Stimulated activated naive CD4-positive, alpha-beta T cell (primary cell): ENCODE measurements at places on chromosomes 11 and 22.

DNA sequence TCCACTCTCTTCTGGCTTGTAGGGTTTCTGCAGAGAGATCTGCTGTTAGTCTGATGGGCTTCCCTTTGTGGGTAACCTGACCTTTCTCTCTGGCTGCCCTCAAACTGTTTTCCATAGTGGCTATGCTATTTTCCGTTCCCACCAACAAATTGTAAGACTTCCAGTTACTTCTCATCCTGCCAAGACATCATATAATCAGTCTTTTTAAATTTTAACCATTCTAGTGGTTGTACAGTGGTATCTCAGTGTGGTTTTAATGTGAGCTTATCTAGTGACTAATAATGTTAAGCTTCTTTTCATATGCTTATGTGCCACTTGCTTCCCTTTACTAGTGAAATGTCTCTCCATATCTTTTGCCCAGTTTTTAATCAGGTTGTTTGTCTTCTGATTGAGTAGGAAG, 13.6 kb upstream of the TRIM29 start:
- no peak for DNase-seq

DNA sequence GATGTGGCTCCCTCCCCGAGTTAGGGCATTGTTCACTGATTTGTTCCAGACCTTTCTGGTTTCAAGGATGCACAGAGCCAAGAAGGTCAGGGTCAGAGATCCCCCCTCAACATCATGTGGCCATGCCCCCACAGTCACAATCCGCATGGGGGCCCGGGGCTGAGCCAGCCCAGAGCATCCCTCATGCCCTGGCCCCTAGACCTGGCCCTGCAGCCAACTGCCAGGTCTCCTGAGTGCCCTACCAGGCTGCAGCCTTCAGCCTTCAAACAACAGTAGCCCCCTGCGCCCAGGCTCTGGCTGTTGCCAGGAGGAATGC, 142.4 kb downstream of the CRYBB2 start:
- DNase-seq, result no peak

DNA sequence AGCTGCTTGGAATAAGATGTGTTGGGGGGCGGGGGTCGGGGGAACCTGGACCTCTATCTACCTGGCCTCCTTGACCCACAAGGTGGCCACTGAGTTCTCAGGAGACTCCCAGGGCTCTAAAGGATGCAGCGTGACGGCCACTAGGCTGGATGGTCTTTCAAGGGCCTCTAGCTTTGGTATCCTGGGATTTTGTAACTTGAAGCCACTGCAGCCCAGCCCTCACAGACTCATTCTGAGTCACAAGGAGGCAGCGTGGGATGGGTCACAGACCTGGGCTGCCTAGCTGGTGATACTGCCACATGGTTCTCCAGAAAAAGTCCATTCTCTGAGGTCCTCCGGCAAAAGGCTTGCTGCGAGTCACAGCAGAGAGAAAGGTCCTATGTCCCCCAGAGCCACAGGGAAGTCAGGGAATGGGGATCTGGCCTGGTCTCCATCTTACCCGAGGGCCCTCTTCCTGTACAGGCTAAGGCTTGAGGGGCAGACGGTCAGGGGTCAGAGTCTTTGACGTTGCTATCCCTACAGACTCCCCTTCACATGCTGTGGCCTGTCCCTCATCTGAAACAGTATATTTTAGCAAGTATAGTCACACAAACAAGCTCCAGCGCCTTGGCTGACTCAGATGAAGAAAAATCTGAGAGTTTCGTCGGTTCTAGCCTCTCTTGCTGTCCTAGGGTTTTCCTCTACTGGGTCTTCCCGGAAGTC, 52.4 kb downstream of the KCNC1 start:
- no peak for DNase-seq

DNA sequence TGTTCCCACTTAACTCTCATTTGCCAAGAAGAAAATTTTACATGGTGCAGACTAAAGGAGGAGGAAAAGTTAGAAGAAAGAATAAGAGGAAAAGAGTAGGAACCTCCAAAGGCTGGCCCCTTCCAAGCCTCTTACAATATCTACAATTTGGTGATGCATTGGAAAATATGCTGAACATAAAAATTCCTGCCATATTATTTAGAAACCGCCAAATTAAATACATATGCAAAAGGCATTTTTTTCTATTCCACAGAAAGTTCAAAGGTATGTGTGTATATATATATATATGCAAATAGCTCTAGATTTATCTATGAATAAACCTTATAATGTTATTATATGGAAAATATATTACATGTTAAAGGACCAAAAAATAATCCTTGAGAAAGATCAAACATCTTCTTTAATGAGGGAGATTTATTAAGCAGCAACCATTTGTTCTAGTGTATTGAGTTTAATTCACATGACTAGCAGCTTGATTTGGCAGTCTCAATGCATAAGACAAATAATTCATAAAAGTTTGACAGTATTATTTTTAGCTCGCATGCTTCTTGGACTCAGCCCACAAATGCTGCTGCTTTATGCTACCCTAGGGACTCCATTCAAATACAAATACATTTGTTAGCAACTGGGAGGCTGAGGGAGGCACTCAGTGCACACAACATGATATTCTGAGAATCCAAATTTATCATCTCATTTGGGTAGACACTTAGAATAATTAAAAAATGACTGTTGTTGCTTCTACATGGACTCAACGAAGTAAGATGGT, 184.9 kb downstream of the SBF2 start:
- DNase-seq, result no peak

DNA sequence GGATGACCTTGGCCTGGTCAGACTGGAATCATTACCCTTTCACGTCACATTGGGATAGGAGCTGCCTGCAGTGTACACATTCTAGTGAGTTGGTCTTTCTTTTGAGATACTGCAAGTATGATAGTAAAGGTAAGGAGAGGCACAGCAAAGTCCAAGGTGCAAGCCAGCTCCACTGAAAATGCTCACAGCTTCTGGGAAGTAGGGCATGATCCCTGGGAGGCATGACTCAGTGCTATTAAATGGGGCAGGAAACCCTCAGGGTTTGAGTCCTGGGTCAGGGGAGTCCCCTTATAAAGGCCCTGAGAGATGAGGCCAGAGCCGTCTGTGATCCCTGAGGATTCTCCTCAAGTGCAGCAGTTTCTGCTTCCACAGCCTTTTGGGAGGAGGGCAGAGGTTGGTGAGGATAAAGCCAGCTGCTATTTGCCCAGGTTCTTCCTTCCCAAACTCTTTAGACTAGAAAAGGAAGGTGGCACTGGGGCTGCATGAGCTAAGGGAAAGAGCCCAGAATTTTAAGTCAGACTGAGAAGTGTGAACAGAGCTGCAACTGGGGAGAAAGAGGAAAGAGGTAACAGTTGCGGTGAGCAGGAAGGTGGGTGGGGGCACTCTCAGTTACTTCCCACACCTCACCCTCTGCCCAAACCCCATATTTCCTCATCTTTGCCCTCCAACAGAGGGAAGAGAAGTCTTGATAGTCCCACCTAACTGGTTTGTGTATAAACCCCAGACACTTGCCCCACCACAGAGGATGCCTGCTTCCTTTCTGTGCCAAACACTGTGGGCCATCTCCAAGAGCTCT, 14.4 kb upstream of the OR52K1 start:
- no peak for DNase-seq

DNA sequence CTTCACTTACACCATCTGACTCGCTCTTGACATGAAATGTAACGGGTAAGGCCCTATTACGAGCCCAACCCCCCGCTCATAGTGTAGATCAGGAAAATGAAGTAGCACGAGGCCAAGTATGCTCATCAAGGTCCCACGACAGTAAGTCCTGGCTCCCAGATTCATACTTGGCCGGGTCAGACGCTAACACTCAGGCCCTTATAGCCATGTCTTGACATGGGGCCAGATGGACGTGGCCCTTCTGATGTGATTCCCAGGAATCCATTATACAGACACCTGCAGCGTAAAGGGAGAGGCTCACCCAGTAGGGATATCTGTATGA, 175.1 kb downstream of the CEP164 start:
- no peak for DNase-seq

DNA sequence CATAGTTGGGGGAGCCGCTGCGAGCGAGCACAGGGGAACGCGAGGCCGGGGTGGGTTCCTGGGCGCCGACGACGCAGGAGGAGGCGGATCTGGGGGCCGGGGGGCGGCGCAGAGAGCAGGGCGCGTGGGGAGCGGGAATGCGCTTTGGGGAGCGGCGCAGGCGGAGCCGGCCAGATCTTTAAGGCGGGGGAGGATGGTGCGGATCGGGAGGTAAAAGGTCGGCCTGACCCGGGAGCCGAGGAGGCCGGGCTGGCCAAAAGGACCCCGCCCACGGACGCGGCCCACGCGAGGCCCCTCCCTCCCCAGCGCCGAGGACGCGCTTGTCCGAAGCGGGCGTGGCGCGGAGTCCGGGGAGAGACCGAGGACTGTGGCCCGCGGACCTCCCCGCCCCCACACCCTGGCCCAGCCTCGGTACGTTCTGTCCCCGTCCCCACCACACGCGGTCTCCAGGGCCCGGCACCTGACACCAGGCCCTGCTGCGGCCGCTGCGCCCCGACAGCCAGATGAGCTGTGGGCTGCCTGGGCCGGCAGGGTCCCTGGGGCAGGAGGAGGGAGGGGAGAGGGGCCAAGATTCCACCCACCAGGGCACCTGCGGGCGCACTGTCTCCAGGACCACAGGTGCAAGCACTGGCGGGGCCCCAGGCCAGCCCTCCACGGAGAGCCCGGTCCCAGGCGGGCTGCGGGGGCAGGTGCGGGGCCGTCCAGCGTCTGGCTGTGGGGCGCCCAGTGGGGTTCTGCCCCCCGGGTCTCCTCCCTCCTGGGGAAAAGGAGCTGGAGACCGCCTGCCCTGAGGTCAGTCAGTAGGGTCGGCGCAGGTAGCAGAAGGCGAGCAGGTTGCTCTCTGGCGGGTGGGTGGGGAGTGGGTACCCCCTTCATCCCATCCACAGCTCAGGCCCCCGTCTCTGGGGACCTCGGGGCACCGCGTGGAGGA, 10.9 kb downstream of the PIM3 start:
- DNase-seq, result no peak

DNA sequence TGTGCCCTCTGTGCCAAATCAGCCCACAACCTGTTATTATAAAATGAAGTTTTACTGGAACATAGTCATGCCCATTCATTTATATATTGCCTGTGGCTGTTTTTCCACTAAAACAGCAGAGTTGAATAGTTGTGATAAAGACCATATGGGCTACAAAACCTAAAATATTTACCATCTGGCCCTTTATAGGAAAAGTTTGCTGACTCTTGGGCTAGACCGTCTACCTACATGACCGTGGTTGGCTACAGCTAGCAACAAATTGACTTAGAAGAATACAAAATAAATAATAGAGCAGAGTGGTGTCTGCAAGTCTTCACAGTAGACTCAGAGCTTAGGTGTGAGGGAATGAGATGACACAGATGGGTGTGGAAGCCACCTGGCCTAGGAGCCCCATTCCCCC, 11.2 kb upstream of the IL18BP start:
- no peak for DNase-seq

DNA sequence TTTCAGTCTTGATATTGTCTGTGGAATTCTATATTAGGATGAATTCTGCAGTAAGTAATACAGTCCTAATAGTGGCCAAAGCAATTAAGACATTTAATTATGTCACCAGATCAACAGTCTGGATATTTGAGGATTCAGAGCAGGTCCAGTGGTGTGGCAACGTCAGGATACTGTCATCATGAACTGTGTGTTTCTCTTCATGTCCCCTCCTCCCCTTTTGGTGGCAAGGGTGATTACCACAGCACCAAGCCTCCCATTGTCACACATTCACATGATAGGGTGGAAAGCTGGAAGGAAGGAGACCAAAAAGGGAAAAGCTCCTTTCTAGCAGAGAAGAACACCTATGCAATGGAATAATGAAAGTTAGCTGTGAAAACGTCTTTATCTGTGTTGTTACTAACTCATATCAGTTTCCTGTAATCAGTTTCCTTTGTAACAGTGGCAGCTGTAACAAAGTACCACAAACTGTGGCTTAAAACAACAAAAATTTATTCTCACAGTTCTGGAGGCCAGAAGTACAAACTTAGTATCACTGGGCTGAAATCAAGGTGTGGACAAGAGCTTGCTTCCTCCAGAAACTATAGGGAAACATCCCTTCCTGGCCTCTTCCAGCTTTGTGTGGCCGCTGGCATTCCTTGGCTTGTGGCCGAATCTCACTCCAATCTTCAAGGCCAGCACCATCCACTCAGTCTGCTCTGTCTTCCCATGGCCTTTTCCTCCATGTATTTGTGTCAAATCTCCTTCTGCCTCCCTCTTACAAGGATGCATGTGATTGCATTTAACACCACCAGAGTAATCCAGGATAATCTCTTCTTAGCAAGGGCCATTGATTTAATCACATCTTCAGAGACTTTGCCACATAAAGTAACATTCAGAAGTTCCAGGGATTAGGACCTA, 6.5 kb upstream of the RBM14 start:
- DNase-seq, result no peak

DNA sequence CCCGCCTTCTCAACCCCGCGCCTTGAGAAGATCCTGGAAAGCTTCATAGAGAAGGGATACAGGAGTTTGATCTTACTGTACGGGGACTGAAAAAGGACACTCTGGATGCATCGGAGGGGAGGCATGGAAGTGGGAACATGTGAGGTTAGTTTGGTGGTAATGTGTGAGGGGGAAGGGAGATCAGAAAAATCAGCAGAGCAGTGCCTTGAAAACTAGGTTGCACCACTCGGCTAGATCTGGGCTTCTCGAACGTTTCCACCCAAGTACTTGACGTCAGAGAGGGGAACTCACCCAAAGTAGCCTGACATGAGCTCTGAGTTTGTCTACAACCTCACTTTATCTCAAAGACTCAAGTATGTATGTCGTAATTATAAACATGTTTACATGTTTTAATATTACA, 14.5 kb downstream of the USP35 start:
- DNase-seq, result peak; percentile 67

DNA sequence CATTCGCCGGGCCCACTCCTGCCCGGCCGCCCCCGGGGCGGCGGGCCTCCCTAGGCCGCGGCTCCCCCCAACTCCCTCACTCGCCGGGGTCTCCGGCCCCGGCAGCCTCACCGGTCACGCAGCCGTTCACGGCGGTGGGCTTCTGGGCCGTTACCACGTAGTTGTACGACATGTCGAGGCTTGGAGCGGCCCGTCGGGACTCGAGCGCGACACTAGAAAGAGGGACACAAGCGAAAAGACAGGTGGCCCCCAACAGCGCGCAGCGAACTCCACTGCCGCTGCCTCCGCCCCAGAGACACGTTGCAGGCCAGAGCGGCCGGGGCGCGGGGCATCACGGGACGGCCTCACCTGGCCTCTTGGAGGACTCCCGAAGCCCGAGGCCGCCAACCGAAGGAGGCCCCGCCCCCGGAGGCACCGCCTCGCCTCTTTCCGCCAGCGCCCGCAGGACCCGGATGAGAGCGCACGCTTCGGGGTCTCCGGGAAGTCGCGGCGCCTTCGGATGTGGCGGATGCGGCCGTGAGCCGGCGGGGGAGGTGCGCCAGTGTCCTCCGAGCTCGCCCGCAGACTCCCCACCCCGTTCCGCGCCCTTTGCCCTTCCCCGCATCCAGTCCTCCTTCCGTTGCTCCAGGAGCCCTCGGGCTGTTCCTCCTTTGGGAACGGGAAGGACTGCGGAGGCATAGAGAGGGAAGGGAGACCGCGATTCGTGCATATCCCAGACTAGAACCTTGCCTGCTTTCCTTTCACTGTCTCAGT, at the start of the genes DDB1 and TKFC:
TSS of gene DDB1 (minus strand) at position 309 of the 753 bp plus-strand sequence. CDS start at position 172, 137 bp downstream.
TSS of gene TKFC (plus strand) at position 432 of the 753 bp plus-strand sequence. CDS start 1,501 bp downstream, outside the sequence.
- DNase-seq, result peak; percentile 95

- no peak for DNase-seq
Observed at GRCh38 chr11:116840224-116840745, 2.9 kb upstream of the APOA1 start.
